ENCODE measurements at places on chromosomes 5 and 9.

GRCh38 chr5:56155992-56156584, 77.0 kb downstream of the ANKRD55 start:
- no peak for DNase-seq

- no peak for DNase-seq
These were observed 35.0 kb downstream of the ERGIC1 start for GRCh38 chr5:172868924-172869591.

- no peak for DNase-seq
These were observed 277.6 kb upstream of the TRPC7 start for GRCh38 chr5:136642976-136643375.

DNA sequence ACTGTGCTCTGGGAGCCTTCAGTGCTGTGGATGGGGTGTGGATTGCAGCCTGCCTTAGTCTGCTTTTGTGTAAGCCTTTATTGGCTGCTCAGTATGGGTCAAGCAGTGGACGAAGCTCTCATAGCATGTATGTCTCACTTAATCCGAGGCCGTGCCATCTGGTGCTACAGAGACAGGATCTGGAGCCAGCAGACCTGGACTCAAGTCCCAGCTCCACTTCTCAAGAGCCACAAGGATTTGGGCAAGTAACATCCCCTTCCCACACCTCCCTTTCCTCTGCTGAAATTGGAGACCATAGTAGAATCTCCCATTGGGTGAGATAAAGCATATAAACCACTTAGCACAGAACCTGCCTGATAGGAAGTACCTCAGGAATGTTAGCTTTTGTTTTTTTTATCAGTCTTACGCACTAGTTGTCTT, 23.4 kb upstream of the LECT2 start:
- DNase-seq = no peak

DNA sequence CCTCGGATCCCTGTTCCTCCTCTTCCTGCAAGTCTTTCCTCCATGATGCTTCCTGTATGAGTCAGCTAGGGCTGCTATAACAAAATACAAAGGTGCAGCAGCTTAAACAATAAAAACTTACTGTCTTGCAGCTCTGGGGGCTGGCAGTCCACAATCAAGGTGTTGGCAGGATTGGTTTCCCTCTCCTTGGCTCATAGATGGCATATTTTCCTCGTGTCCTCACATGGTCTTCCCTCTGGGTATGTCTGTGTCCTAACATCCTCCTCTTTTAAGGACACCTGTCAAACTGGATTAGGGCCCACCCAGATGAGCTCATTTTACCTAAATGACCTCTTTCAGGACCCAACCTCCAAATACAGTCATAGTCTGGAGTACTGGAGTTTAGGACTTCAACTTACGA, 117.5 kb downstream of the MED10 start:
- DNase-seq = no peak

- no peak for DNase-seq
These were observed 343.2 kb upstream of the DAP start for GRCh38 chr5:11104210-11104609.

- no peak for DNase-seq
These were observed 30.9 kb upstream of the SLC46A2 start for GRCh38 chr9:112921549-112921948.

DNA sequence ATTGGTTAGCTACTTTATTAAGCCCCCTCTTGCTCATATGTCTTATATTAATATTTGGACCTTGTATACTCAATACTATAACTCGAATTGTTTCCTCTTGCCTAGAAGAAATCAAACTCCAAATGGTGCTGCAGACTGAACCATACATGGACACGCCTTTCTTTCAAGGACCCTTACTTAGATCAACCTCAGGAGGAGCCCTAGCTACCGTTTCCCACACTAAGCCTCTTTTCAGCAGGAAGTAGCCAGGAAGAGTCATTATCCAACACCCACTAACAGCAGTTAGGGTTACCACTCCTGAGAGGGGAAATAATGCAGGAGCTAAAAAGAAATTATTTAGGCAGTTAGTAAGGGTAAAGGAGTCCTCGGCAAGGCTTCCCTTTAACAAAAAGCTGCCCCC, 243.8 kb upstream of the PUM3 start:
- no peak for DNase-seq

DNA sequence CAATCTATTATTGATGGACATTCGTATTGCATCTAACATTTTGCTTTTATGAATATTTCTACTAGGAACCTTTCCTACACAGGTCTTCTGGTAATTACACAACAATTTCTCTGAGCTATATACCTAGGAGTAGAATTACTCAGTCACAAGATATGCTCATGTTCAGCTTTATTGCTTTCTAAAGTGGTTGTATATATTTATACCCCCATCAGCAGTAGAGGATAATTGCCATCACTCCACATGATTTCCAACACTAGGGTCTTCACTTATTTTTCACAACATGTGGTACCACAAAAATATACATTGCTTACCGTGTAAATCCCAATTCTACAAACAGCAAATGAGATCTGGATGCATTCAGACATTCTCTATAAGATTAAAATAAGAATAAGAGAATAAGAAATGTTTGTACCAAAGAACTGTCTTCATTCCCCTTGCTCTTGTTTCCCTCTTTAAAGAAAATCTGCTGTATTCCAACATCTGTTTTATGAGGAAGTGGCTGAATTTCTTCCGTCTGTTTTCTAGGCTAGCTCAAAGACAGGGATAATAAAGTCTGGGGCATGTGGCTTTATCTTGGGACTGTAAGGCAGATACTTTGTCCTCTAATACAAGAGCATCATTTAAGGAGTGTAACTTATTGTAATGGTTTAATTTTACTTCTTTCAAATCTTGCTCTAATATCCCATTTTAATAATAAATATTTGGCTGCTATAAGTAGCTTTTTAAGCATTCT, 28.2 kb downstream of the ARL15 start:
- no peak for DNase-seq

DNA sequence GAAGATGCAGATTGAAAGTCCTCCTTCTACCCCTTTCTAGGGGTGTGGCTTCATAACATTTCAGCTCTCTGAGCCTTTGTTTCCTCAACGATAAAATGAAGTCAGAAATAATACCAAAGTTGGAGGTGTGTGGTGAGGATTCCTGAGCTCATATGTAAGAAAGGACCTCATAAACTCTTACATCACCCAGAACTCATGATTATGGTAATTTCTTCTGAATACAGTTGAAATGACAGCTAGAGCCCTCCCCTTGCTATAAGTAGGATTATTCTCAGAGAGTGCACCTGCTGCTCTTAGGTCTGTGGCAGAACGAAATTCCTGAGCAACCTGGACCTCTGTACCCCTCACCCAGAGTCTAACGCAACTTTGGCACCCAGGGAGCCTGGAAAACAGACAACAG, 291.4 kb upstream of the KLF4 start:
- no peak for DNase-seq

GRCh38 chr5:125560476-125561225, 814.2 kb upstream of the ZNF608 start:
- DNase-seq = no peak

DNA sequence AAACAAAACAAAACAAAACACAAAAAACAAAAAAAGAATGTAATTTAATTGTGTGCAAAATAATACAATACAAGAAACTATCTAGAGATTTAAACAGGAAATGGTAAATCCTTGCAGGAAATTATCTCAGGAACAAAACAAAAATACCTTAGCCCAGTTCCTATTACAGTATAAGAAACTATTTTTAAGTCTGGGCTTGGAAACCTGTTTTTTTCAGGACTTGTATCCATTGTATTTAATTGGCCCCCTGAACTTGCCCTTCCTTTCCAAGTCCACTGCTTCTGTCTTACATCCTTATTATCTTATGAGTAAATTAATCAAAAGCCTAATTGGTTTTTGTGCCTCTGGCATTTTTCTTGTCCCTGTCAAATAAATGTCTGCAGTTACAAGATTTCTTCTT, 48.5 kb downstream of the ST8SIA4 start:
- DNase-seq = no peak

GRCh38 chr5:38670878-38671277, 114.4 kb upstream of the LIFR start:
- DNase-seq = no peak

DNA sequence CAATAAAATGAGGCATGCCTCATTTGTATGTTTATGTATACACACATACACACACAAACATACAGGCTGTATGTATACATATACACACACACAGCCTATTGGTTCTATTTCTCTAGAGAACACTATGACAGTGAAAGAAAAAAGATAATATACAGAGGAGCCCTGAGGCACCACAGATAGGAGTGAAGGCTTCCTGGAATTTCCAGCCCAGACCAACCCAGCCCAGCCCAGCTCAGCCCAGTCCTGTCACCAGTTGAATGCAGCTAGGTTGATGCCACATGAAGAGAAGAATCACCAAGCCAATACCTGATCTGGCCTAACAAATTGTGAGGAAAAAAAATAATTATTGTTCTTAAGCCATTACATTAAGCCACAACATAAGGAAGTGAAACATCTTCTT, 126.9 kb upstream of the PDE4D start:
- no peak for DNase-seq

DNA sequence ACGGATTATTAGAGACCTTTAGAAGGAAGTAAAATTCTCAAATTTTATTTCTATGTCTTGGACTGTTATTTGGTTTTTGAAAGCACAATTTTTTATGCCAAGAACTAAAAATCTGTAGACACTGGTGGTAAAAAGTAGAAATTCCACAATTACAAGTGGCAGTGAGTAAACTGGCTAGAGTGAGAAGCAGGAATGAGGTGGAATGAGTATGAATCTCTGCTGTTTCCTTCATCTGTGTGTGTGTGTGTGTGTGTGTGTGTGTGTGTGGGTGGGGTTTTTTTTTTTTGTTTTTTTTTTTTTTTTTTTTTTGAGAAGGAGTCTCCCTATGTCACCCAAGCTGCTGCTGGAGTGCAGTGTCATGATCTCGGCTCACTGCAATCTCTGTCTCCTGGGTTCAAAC, 94.2 kb downstream of the TLE4 start:
- DNase-seq = no peak

- no peak for DNase-seq
These were observed 67.6 kb downstream of the C9orf50 start for GRCh38 chr9:129553277-129553676.

- DNase-seq = no peak
These were observed 7.2 kb downstream of the CYFIP2 start for GRCh38 chr5:157273131-157273556.

GRCh38 chr9:3012245-3012644, 168.3 kb upstream of the PUM3 start:
- DNase-seq = no peak

- no peak for DNase-seq
These were observed 34.1 kb upstream of the GRIA1 start for GRCh38 chr5:153456354-153456753.

- DNase-seq = no peak
These were observed 1.2 kb downstream of the IER5L start for GRCh38 chr9:129176701-129177442.

DNA sequence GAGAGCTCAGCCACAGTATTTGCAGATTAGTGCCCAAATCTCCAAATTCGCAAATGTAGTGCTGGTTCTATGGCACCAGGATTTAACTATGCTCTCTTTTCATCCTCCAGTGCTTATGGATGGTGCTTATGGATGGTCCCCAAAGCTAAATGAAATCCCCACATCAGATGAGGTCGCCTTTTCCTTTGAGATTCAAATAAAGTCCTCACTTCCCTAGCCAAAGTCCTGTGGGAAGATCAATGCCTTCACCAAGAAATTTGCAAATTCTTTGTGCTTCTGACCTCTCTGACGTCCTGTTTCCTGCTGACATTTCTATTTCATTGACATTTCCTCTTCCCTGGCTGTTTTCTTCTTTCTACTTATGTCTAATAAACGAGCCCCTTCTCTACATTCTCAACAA, 1077.0 kb upstream of the C9orf72 start:
- no peak for DNase-seq

DNA sequence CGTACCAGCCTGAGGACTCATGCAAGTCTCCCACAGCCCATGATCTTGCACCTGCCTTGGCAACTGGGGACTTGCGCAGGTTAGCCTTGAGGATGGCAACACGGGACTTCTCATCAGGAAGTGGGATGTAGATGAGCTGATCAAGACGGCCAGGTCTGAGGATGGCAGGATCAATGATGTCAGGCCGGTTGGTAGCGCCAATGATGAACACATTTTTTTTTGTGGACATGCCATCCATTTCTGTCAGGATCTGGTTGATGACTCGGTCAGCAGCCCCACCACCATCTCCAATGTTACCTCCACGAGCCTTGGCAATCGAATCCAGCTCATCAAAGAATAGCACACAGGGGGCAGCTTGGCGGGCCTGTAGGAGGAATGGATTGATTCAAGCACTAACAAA, 13.0 kb downstream of the VCP start:
- no peak for DNase-seq

GRCh38 chr9:126692041-126692758, 78.5 kb downstream of the LMX1B start:
- DNase-seq = no peak

- DNase-seq = no peak
These were observed 324.5 kb downstream of the SLIT3 start for GRCh38 chr5:168976311-168976970.

GRCh38 chr9:136655536-136656182, 7.1 kb upstream of the EGFL7 start:
- no peak for DNase-seq

DNA sequence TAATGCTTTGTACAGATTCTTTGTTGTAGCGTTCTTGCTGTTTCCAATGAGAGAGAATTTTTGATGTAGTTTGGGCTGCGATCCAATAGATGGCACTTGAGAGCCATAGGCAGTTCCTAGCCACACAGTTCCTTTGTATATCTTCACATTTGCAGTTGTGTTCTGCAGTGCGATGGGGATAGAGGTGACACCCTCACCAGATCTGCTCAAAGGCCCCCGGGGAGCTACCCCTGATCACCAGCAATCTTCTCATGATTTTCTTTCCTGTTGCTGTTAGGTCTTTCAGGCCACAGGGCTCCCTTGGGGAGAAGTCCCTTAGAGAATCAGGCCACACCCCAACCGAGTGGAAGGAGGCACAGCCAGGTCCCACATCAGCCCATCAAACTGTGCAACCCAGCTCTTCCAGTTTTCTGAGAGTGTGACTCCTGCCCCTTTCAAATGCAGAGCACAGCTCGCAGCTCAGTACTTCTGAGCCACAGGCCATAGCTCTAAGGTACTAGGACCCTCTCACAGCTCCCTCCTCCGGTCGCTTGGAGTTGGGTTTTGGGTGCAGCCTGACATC, 353.7 kb downstream of the SLCO4C1 start:
- DNase-seq = no peak

- no peak for DNase-seq
These were observed 606.3 kb upstream of the ITGA1 start for GRCh38 chr5:52181403-52181802.

GRCh38 chr5:112010475-112010874, 253.5 kb upstream of the NREP start:
- DNase-seq = no peak

All from activated CD4-positive, alpha-beta T cell treated with anti-CD3 and anti-CD28 coated beads for 24 hours (primary cell).